Mesothelial cell of epicardium (in vitro differentiated cells): ENCODE measurements at places on chromosomes 4 and X.

GRCh38 chr4:81565142-81565870, 93.6 kb upstream of the RASGEF1B start:
- no peaks in the 10 kb centered on the region for H3K27me3 ChIP-seq
- H3K4me1 ChIP-seq: peaks cover 11% of the 10 kb centered on the region
- H3K4me3 ChIP-seq: no peak overlapping the region

DNA sequence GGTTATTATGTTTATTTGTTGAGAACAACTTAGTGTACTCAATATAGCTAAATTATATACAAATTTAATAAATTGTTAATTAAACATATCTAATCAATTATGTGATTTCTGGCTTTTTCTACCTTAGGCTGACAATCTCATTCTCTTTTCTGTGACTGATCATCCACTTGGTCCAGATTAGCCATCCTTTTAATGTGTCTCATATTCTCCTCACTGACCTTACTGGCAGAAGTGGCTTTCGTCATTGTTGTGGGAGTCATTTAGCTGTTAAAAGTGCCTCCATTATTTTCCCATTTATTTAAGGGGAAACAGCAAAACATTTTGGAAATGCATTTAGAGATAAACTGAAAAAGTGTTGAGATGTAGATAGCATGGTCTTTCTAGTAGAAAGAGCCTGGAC, 172.2 kb downstream of the CCSER1 start:
- no peaks in the 10 kb centered on the region for H3K4me1 ChIP-seq
- H3K27me3 ChIP-seq: no peaks in the 10 kb centered on the region
- H3K4me3 ChIP-seq: no peak overlapping the region
- DNase-seq: no peak
- H3K36me3 ChIP-seq: no peaks in the 10 kb centered on the region

- H3K36me3 ChIP-seq: no peaks in the 10 kb centered on the region
- no peaks in the 10 kb centered on the region for H3K27me3 ChIP-seq
- no peak overlapping the region for H3K4me3 ChIP-seq
- no peak for DNase-seq
These were observed 295.3 kb downstream of the GRID2 start for GRCh38 chr4:92599044-92599443.

DNA sequence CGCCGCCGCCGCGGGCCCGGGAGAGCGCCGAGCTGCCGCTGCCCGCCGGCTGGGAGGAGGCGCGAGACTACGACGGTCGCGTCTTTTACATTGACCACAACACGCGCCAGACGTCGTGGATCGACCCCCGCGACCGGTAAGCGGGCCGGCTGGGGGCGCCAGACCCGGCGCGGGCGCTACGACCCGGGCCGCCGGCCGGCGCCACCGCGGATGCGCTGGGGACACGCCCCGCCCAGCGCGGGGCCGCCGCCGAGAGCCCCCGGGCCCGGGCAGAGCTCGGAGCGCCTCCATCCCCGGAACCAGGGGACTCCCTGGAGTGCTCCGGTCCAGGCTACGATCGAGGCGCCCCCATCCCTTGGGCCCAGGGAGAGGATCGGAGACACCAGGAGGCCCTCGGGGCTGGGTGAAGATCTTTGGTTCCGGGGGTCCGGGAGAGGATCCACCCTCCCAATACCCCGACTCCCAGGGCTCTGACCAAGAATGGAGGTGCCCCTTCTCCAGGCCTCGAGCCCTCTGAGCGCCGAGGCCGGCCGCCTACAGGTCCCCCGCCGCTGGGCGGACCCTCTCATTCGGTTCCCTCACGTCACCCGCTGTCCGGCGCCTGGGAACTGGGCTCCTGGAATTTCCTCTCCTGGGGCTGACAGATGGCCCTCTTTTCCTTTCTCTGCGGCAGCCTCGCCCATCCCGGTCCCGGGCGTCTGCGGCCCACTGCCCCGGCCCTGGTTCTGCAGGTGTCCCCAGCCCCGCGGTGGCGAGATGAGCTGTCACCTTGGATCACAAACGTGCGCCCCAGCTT, 48.8 kb downstream of the CLDN34 start:
- H3K27ac ChIP-seq: peak overlapping the region; percentile 95
- H3K4me1 ChIP-seq: peaks cover 40% of the 10 kb centered on the region
- no peaks in the 10 kb centered on the region for H3K36me3 ChIP-seq
